Lower lobe of right lung (tissue), 2 donors: ENCODE measurements at places on chromosomes 2 and 18.

DNA sequence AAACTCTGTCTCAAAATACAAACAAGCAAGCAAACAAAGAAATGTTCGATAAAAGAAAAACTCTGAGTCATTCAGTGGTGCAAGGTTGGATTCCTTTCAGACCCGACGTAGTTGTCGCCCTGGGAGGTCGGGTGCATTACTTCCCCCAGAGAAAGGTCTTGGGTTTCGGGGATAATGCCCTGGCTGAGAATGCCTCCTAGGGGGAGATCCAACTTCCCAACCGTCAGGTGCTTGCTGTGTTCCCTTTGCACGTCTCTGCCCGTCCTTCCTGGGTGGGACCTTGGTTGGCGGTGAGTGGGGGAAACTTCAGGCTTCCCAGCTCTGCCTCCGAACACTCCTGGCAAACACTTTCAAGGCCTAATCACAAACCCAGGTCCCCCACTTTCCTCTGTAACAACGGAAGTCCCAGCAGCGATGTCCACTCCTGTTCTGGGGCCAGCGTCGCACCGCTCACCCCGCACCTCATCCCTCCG, 609 bp downstream of the TPGS2 start:
- no peak for DNase-seq

GRCh38 chr2:21256006-21256405, 132.2 kb downstream of the TDRD15 start:
- no peak for DNase-seq

- peak; percentile 33 for DNase-seq
These were observed 11.4 kb upstream of the NEU4 start for GRCh38 chr2:241797441-241798080.

GRCh38 chr18:35289727-35290093, 319 bp downstream of the ZSCAN30 start:
- DNase-seq = no peak

DNA sequence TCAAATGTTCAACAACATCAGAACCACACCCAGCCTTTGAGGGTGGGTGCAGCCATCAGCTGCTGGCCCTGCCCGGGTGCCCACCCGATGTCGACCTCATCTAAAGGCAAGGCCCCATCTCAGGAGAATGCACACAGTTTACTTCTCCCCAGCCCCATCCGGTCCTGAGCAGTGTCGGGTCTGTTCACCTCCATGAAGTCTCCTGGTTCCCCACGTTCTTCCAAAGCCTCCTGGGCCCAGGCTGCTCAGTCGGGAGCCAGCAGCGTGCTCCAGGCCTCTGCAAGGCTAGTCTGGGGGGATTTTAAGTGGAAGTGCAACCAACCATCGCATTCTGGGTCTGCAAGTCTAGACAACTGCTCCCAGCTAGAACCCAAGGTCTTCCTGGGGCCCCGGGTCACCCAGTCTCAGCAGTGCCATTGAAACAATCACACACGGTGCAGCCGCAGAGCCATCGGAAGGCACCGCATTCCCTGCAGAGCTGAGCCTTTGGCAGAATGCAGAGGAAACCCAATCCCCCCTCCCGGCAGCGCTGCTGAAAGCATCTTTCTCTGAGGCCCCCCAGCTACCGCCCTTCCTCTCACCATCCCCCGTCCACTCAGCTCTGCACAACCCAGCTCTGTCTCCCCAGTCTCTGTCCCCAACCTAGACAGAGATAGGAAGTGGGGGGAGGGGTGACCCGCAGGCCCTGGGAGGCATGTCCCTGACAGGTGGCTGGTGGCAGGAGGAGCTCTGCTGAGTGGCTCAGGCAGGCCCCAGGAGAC, 8.5 kb downstream of the ESPNL start:
- DNase-seq = peak; percentile 49

- DNase-seq = no peak
These were observed 63.6 kb upstream of the CAVIN2 start for GRCh38 chr2:191910518-191910917.

- no peak for DNase-seq
These were observed 848.0 kb downstream of the DPP10 start for GRCh38 chr2:115290478-115290877.

- no peak for DNase-seq
These were observed 33.0 kb downstream of the COL5A2 start for GRCh38 chr2:189146553-189146952.

- DNase-seq = no peak
These were observed 56.6 kb upstream of the HK2 start for GRCh38 chr2:74777161-74777900.

- no peak for DNase-seq
These were observed 20.7 kb downstream of the DTYMK start for GRCh38 chr2:241665731-241666440.

DNA sequence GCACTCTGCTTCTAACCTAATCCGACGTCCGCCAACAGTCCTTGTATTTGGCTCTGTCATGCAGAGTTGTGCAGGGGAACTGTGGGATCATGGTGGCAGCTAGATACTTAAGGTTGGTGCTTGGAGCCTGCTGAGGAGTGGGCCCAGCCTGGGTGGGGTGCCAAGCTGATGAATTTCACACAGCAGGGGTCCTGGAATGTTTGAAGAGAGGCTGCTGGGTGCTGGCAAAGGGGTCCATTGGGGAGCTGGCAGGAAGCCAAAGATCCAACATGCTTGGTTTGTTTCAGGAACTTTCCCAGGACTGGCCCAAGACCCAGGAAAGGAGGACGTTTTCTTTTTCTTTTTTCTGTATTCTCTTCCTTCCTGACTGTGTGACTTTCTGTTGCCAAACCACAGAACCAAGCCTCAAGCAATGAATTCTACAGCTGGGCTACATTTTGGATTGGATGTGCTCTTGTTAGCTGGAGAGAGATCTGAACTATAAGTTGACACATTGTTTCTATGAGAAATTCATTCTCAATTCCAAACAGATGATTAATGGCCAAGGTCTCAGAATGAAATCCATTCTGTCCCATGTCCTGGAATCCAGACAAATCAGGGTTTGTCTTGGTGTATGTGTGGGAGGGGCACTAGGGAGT, 49.9 kb downstream of the DHRS9 start:
- DNase-seq = no peak

- DNase-seq = no peak
These were observed 448.7 kb upstream of the HNRNPA3 start for GRCh38 chr2:176763851-176764404.

DNA sequence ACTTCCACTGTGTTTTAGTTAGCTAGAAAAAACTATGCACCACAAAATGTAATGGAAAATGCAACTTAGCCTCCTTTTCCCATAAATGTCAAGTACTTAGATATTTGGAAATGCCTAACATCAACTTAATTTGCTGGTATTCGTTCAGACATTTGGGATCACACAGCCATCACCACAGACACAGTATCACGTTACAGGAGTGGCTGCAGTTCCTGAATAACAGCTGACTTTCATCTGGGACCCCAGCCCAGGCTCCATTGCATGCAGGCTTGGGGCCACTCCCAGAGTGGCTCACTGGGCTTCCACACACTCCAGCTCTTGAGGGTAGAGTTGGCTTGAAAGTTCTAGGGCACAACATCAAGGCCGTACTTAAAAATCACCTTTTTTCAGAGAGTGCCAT, 9.3 kb downstream of the TMEM182 start:
- no peak for DNase-seq

DNA sequence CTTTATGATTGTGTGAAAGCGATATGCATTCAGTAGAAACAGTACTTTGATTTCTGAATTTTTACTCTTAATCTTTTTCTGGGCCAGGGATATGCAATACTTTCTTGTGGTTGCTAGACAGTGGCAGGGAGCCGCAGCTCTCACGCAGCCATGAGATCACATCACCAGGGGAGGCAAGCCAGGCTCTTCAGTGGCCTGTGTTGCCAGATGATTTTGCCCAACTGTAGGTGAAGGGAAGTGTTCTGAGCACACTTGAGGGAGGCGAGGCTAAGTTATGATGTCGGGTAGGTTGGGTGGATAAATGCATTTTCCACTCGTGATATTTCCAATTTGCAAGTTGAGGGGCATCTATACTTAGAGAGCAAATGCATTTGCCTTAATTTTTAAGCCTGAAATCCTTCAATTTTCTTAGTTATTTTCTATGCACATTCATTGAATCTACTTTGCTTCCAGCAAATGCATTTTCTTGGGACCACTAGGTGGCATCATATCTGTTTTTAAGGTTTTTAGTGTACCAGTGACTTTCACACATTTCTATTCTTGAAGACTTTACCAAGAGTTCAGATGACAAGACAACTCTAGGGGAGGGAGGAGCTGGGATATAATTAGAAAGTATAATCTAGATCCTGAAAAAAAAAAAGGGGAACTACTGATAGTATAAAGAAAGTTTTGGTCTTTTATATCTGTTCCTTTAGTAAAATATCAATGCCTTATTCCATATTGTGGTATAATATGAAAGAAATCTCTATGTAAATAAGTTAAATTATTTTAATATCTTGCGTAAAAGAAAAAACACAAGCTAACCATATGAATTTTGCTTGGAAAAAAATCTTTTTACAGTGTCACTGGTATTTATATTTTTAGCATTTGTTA, 643.3 kb downstream of the SOCS6 start:
- no peak for DNase-seq

GRCh38 chr18:5543036-5543680, 639 bp downstream of the EPB41L3 start:
- no peak for DNase-seq

DNA sequence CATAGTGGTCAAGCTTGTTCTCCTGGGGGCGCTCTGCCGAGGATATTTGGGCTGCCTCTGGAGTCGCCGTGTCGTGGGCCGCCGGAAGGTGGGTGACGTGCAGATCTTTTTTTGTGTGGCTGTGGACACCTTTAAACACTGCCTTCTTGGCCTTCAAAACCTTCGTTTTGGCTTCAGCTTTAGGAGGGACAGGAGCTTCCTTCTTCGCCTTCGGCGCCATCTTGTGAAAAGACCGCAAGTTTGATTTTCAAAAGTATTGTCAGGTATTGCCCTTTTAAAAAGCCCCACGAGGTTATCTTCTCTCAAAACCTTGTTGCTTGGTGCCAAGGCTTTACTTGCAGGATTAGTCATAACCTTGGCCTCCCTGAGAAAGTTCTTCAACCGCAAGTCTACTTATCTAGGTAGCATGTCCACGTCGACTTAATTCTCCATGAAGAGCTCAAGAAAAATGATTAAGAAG, 20.8 kb downstream of the LAMA3 start:
- DNase-seq = no peak

GRCh38 chr2:3777966-3778365, 74.6 kb downstream of the DCDC2C start:
- DNase-seq = no peak

GRCh38 chr18:46569211-46569610, 87.8 kb downstream of the LOXHD1 start:
- no peak for DNase-seq

DNA sequence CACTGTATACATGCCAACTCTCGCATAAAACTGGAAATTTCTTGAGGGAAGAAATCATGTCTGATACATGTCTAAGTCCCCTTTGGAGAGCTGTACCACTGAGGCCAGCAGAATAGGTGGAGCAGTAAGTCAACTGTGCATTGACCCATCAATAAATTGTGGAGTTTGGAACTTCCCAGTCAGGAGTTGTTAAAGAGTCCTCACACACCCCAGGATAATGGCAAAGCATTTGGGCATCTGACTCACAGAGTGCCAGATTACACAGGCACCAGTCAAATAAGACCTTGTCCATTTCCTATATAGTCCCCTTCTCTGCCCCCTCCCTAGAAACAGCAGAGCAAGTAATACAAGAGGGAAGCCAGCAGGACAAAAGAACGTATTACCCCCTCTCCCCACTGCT, 10.4 kb downstream of the VSNL1 start:
- no peak for DNase-seq

- no peak for DNase-seq
These were observed 54.9 kb upstream of the CYP1B1 start for GRCh38 chr2:38130876-38131275.

GRCh38 chr2:120291401-120292311, 39.0 kb downstream of the RALB start:
- no peak for DNase-seq

GRCh38 chr18:44579028-44579702, 101.5 kb upstream of the SETBP1 start:
- DNase-seq = no peak

GRCh38 chr2:119222213-119222612, 1.4 kb upstream of the STEAP3 start:
- DNase-seq = no peak

GRCh38 chr2:31467426-31467825, 52.9 kb upstream of the XDH start:
- DNase-seq = no peak

- DNase-seq = no peak
These were observed 1304.3 kb upstream of the DDX18 start for GRCh38 chr2:116510117-116510671.

DNA sequence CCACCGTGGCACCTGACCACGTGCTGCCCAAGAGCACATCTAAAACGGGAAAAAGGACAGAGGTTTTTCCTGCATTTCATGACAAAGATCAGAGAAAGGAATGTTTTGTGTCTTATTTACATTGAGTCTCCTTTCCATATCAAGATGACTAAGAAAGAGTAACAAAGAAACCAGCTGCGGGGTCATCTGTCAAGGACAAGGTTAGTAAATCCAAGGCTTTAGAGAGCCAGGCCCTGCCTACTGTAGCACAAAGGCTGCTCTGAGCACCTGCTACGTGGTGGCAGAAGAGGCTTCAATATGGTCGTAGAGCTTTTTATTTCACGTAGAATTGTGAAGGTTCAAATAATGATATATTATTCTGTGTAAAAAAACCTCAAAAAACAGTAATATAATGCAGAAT, 51.0 kb downstream of the PRELID3A start:
- DNase-seq = no peak

- DNase-seq = no peak
These were observed 5.1 kb upstream of the EML4 start for GRCh38 chr2:42164046-42164445.

GRCh38 chr2:86413296-86414094, 27.7 kb upstream of the KDM3A start:
- no peak for DNase-seq

DNA sequence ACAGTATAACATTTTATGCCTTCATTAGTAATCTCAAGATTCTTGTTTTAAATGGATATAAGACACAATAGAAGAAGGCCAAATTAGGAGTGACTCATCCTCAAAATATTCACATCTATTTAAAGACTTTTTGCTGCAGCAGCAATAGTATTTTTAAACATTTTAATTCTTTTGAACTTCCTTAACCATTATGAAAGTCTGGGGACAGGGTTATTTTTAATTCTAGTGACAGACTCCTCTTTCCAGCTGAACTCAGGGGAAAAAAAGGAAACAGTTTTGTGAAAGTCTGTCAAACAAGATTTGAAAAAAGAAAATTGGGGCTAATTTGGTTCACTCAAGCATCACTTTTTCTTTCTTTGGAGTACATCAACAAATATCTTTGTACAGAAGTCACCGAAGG, 541.8 kb downstream of the NUP35 start:
- DNase-seq = no peak

GRCh38 chr2:147173798-147174197, 671.0 kb upstream of the ACVR2A start:
- no peak for DNase-seq

- peak; percentile 15 for DNase-seq
These were observed 163.4 kb upstream of the GLI2 start for GRCh38 chr2:120572226-120572625.
